Cerebellar nuclear complex (tissue), 1 donor: ENCODE measurements at places on chromosomes 16 and 17.

DNA sequence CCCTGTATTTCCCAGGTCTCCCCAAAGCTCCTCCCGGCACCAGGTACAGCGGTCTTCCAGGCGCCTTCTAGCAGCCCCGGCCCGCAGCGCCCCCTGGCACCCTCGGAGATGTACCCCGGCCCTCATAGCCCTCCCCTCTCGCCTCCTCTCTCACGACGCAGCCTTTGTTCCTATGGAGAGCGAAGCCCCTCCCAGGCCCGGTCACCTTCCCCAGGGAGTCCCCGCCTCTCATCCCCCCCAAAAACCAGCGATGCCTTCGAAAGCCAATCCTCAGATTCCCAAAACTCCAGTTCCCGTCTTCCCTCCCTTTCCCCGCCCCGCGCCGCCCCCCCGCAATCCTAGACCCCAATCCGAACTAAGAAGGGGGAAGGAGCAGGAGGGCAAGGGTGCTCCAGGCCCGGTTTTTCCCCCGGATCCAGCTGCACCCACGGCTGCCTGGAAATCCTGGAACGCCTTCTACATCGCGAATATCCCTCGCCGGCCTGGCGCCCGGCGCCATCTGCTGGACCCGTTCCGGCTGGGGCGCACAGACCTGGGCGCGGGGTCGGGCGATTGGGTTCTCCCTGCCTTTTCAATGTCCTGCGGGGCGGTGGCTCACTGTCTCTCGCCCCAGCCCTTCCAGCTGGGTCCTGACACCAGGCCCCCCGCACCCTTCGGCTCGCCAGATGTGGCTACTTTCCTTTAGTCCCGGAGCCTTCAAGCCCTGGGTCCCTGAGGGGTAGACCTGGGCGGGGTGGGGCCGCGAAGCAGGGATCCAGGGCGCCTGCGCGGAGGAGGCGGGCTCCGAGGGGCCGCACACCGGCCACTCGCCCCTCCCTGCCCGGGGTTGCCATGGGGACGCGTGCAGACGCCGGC is at the start of gene DNAH2:
DNAH2 (plus strand) TSS at position 844 of the 855 bp plus-strand sequence. CDS start 1,991 bp downstream, outside the sequence.
- DNase-seq: no peak

GRCh38 chr16:80700558-80700957 is 103.8 kb downstream of the CDYL2 start:
- DNase-seq: no peak

GRCh38 chr17:19590451-19590850 is 56.8 kb downstream of the SLC47A1 start:
- DNase-seq: no peak

DNA sequence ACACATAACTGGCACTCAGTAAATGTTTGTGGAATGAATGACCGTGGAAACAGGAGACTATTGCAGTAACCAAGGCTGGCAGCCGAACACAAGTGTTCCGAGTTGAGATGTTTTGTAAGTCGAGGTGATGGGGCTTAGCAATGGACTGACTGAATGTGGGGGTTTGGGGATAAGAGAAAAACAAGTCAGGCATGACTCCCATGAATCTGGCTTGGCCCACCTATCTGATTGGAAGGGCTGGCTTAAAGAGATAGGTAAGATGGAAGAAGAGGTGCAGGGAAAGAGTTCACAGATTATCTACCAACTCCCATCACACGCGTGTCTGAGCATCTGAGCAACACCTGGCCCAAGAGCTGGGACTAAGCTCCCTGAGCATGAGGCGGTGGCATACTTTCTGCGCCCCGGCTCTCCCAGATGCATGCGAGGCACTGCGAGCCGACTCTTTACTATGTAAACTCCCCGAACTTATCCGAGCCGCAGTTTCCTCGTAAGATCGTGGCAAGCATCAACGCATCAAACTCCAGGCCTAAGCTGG is 539 bp downstream of the IFT20 start:
- DNase-seq: no peak

DNA sequence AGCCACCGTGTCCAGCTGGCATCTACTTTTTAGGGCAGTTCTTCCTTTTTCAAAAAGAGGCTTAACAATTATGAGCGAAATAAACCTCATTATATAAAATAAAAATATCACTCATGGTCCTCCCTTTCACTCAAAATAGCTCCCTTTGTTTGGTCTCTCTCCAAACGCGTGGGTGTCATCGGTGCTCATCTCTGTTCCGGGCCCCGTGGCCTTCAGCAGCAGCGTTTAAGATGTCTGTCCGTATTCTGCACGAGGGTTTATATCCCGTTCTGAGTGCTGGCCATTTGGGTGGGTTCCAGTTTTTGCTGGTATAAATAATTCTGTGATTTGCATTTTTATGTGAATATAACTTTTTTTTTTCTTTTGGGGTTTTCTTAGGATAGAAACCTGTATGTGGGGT is 33.4 kb downstream of the PRMT7 start:
- no peak for DNase-seq

DNA sequence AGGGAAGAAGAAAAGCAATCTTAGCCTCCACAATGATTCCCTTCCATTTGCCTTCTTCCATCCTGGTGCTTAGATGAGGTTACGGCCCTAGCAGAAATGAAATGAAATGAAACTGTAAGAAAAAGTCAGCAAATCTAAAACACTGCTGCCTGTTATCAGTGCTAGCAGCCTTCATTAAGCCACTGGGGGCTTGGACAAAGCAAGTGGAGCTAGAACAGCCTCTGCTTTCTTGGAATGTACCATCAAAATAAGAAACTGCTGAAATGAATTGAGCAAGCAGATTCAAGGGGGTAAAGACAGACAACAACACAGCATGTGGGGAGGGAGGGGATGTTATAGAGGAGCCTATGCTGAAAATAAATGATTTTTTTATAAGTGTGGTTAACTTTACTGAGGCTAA is 5.1 kb downstream of the ANKFN1 start:
- no peak for DNase-seq

- no peak for DNase-seq
Observed at GRCh38 chr16:89748921-89749320, 27.6 kb downstream of the ZNF276 start.

DNA sequence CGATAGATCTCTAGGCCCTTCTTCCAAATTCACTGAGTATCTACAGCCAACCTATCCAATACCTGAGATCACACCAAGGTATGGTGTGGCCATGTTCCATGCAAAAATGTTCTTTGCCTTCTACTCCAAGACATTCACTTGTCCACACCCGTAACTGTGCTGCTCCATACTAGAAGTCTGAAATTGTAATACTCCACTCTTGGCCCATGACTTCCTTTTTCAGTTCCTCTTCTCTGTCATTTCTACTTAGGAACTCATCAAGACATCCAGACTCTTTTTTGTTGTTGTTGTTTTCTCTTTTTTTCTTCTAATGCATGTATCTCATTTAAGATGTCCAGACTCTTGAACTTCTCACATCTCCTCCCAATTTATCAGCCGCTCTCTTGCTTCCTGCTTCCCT is 42.5 kb upstream of the KSR1 start:
- DNase-seq: no peak

DNA sequence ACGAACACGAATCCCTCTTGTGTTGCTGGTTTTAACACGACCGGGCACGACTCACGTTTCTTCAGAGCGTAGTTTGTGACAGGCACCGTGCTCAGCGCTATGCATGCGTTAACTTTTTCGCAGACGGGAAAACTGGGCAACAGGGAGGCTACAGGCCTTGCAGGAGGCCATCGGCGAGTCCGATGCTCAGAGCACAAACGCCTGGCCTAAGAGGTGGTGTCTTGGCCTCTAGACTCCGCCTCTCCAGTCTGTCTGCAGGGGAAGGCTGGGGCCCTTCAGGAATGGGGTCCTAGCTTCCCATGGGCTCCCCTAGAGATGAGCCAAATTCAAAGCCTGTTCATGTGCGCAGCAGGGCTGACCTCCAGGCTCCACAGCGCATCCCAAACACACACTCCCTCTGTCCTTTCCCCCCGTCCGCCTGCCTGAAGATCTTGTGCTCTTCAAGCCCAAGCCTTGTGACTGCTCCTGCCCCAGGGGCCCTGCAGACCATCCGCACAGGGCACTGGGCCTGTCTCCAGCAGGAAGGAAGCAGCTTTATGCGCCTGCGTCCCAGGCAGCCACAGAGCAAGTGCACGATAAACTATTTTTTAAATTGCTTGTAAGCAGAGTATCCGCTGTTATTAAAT is 3.1 kb downstream of the CLCN7 start:
- no peak for DNase-seq

- DNase-seq: no peak
Observed at GRCh38 chr17:77409282-77410161, 268.8 kb downstream of the SEC14L1 start.
